ENCODE measurements at places on chromosomes 16 and 17.
A peak's percentile ranks its signal among the peaks of the same experiment; 100 is the strongest.

GRCh38 chr17:29607557-29608195 is 14.7 kb downstream of the ANKRD13B start:
- no peak for DNase-seq

DNA sequence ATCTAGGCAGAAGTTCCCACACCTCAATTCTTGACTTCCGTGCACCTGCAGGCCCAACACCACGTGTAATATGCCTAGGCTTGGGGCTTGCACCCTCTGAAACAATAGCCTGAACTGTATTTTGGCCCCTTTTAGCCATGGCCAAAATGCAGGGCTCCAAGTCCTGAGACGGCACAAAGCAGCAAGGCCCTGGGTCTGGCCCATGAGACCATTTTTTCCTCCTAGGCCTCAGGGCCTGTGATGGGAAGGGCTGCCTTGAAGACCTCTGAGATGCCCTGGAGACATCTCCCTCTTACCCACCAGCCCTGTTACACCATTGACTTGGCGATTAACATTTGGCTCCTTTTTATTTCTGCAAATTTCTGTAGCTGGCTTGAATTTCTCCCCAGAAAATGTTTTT is 238.6 kb downstream of the CDH13 start:
- DNase-seq = no peak

GRCh38 chr17:8158267-8159031 is 4.3 kb downstream of the VAMP2 start:
- DNase-seq = peak; percentile 79

GRCh38 chr16:17368951-17369350 is 101.8 kb downstream of the XYLT1 start:
- DNase-seq = no peak

DNA sequence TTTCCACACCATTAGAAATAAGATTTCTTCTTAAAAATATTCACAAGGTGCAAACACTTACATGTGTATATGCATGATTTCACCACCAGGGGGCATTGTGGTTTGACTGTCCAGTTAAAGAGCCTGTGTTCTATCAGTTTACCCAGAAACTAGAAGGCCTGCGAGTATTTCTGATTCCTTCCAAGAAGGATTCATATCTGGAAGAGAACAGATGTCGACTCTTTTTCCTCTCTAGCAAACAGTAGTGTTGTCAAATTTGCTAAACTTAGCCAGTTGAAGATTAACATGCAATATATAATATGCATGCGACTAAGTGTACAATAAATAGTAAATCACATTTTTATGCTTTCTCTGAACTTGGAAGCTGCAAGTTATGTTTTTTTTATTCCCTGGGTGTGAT is 404.1 kb downstream of the WWOX start:
- peak; percentile 75 for DNase-seq

DNA sequence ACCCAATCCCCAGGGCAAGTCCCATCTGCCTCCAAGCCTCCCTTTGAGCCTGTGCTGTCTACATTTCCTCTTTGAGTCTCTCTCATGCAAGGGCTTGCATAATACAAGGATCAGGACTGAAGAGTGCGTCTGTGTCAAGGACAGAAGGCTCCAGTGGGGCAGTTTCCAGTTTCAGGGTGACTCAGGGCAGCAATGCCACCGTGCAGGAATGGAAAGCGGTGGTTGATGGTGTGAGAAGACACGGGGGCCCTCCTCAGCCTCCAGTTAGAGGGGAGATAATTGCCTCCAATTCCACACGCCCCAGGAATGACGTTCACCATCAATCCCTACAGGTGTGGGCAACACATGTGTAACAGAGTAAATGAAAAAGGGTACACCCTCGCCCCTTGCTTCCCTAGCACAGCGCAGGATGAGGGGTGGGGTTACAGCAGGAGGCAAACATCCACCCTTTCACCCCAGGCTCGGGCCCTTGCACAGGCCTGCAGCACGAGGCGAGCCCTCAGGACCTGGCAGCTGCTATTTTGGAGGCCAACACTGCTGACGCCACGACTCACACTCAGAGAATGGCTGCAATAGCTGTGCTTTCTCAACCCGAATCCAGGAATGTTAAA is 24.8 kb upstream of the SLC25A19 start:
- DNase-seq = no peak

- DNase-seq = peak; percentile 50
These were observed 19.6 kb downstream of the OR1D5 start for GRCh38 chr17:3043737-3044365.

DNA sequence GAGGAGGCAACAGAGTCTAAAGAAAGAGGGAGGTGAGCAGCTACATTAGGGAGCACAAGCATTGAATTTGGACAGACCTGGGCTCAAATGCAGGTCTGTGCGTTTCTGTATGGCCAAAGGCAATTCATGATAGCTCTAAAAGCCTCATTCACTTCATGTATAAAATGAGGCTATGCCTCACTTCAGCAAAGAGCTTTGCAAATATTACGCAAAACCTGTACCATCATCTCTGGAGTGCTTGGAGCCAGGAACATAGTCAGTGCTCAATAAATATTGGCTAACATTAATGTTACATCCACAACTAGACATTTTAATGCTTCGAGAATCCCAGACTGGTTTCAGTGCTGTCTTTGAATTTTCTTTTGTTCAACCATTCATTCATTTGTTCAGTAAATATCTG is 254.7 kb upstream of the CDH11 start:
- DNase-seq = no peak

DNA sequence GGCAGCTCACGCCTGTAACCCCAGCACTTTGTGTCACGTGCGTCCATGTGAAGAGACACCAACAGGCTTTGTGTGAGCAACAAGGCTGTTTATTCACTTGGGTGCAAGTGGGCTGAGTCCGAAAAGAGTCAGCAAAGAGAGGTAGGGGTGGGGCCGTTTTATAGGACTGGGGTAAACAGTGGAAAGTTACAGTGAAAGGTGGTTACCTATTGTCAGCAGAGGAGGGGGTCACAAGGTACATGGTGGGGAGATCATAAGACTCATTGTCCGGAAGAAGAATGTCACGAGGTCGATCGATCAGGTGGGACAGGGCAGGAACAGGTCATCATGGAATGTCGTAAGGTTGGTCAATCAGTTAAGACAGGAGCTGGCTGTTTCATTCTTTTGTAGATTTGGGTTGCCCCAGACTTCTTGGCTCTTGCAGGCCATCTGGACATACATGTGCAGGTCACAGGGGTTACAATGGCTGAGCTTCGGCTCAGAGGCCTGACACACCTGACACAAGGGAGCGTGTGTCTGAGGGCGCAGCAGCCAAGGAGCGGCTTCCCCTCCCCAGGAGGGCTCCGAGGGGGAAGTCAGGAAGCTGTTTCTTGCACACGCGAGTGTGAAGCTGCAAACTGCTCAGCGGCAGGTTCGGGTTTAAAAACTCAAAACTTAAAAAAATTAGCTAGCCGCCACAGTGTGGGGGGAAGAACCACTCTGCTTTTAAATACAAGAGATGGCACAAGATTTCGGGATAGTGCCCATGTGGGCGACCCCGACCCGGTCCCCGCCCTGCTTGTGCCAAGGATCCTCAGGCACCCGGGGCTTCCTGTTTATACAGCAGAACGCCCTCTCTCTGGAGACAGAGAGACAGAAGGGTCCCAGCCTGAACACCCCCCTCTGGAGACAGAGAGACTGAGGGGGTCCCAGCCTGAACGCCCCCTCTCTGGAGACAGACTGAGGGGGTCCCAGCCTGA is 12.4 kb upstream of the TEX19 start:
- no peak for DNase-seq

- DNase-seq = no peak
These were observed 17.8 kb downstream of the TSPOAP1 start for GRCh38 chr17:58310511-58311428.

DNA sequence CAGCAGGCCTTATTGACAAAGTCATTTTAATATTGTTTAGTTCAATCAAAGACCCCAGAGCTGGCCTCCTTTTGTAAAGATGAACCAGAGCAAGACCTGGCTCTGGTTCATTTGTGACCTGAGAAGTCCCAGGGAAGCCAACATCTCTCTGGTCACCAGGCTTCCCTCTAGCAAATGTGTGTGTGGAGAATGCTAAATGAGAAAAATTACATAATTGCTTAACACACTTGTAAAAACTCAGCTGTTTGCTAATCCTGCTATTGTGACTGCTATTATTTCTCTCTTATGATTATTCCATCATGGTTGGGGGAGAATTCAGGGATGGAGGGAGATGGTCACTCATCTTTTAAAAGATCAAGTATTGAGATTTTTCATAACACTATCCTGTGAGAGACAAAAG is 94.3 kb upstream of the CLEC3A start:
- DNase-seq = no peak

DNA sequence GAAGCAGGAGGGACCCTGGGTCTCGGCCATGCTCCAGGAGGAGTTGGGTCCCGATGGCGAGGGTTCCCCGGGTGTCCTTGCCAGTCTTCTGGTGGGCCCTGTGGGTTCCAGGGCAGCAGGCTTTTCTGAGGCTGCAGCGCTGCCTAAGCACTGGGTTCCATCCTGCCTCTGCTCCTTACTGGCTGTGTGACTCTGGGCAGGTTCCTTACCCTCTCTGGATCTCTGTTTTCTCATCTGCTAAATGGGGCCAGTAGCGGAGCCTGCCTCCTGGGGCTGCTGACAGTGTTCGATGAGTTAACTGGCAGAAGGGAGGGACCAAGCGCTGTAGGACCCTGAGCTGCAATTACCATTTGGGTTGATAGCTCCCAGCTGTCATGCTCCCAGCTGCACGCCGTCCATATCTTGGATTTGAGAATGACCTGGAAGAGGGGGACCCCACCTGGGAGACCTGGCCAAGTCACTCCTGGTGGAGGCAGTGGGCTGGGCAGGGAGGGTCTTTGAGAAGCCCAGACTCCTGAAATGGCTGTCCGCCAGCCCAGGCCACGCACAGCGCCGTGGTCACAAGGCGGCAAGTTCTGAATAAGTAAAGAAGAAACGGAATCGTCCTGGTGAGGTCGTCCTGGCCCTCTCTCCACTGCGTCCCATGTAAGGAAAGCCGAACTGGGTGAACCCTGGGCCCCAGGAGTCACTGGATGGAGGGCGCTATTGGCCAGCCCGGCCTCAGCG is 47.2 kb upstream of the GSE1 start:
- DNase-seq = no peak

DNA sequence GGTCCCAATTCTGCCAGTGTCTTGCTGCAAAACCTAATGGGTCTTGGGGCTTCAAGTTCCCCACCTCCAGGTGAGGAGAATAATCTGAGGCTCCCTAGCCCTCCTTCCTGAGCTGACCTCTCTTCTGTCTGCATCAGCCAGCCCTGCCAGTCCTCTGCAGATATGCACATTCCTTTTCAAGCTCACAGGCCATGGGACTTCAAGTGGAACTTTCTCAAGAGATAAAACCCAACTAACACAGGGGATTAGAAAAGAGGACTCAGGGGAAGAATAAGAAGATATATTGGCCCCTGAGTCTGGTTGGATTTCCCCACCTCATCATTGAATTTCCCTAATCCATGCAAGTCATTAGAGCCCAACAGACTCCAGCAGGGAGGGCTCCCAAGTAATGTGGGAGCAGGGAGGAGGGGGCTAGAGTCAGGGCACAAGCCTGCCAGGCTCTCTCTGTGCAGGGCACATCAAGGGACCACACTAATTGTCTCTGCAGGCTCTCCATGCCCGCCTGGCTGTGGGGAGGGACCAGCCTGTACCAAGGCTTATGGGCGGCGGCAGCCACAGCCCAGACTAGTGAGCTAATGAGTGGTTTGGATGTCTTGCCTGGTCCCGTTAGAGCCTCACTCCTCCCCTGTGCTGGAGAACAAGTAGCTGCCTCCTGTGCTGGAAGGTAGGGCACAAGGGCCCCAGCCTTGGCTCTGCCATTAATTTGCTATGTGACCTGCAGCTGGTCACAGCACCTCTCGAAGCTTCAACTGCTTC is 1.2 kb downstream of the KRT14 start:
- DNase-seq = no peak

- DNase-seq = no peak
These were observed 88.7 kb downstream of the BMERB1 start for GRCh38 chr16:15523092-15523541.

DNA sequence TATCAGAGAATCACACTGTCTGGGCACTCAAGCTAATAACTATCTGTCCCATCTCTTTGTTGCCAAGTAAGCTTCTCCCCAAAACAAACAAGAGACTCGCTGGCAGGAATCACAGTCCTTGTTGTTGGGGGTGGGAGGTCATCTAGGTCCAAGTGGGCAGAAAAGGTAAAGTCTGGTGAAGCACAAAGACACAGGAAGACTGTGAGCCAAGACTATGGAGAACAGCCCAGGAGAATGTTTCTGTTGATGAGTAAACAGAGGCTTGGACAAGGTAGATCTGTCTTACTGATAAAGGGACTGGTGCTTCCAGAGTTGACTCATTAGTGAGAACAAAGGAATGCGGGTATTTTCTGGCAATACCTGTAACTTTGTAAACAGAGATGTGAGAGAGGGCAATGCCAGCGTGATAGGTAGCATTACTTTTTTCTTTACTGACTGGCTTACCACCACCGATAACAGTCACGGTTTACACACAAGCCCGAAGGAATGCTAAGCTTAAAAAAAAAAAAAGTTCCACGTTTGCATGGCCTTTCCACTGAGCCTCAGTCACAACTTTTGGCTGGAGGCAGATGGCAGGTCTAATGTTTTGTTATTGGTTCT is 11.5 kb upstream of the MMD start:
- no peak for DNase-seq

GRCh38 chr16:11210260-11210659 is 45.7 kb downstream of the SOCS1 start:
- DNase-seq = no peak

DNA sequence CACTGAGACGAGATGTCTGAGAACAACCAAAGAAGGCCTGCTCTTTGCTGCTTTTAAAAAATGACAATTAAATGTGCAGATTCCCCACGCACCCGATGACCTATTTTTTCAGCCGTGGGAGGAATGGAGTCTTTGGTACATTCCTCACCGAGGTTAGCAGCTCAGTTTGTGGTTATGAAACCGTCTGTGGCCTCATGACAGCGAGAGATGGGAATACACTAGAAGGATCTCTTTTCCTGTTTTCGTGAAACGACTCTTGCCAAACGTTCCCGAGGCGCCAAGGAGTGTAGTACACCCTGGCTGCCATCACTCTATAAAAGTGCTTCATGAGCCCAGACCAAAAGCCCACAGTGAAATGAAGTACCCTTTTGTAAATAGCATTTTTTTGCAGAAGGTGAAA is 87.8 kb downstream of the CRISPLD2 start:
- no peak for DNase-seq

- no peak for DNase-seq
These were observed 286.1 kb upstream of the PMFBP1 start for GRCh38 chr16:72458035-72458434.

GRCh38 chr17:62656446-62656845 is 29.0 kb downstream of the MRC2 start:
- no peak for DNase-seq

DNA sequence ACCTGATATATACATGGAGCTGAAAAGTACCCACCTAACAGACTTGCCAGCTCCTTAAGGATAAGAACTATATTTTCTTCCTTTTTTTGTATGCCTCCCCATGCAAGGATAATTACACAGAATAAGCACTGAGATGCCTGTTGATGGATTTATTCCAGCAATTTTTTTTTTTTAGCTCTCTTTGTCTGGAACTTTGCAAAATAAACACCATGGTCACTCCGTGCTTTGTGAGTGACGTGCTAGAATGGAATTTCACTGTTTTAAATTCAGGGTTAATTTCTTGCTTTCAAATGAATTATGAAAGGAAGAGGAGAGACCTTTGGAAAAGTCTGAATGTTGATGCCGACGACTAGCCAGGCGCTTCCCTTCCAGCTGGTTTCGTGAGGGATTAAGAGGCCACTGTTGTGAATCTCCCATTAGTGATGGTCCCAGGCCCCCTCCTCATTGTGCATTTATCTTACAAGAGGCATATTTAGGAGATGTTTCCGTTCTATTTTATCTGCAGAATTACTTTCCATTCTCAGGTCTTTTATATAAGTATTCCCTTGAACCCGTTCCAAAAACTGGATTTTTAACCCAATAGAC is 529.1 kb downstream of the WWOX start:
- DNase-seq = no peak

GRCh38 chr16:88458039-88458772 is 5.1 kb downstream of the ZFPM1 start:
- no peak for DNase-seq

Measured in SHP77 (cell line).